ENCODE measurements at places on chromosomes 16 and 17. TPM values are rescaled to one million over a fixed set of nuclear protein-coding genes. Genes with fewer than 3 reads are reported as not detected.

The TANGO6 gene
- 22.3 TPM for total RNA-seq

DNA sequence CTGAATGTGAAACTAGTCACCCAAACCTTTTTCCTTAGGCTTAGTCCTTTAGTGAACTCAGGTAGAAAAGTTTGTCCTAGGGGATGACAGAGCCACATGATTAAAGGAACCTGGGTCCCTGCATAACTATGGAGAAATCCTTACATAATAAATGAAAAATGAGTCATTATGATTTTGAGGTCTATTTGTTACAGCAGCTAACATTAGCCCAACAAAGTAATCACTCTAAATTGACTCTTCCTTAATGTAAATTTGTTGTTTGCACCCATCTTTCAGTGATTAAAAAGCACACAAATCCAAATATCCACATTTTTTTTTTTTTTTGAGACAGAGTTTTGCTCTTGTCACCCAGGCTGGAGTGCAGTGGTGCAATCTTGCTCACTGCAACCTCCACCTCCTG, 32.0 kb downstream of the OGFOD1 start:
- DNase-seq = no peak

The G6PC1 gene
- total RNA-seq = not detected

DNA sequence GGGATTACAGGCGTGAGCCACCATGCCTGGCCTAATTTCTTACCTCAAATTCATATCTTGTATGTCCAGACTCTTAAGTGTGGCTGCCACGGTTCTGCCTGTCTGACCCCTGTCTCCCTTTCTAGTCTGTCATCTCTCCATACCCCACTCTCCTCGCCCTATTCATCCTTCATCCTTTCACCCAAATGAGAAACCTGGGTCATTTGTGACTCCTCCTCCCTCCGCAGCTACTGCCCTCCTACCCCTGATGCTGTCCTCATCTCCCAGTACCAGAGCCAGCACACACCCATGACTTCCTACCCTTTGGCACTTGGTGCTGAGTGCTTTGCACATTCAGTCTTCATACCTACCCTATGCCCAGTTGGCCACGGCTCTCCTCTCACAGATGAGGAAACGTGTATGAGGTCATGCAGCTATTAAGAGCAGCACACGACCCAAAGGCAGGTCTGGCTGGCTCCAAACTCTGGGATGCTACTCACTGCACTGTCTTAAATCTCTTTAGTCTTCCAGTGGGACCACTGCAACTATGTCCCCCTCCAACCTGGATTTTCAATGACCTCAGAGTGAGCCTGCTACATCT, 1.6 kb downstream of the SPATA32 start:
- no peak for DNase-seq

GRCh38 chr16:23948949-23949411, 113.2 kb downstream of the PRKCB start:
- DNase-seq = no peak

The MMP15 gene
- total RNA-seq = 8.0 TPM

The KRTAP2-1 gene
- not detected for total RNA-seq

DNA sequence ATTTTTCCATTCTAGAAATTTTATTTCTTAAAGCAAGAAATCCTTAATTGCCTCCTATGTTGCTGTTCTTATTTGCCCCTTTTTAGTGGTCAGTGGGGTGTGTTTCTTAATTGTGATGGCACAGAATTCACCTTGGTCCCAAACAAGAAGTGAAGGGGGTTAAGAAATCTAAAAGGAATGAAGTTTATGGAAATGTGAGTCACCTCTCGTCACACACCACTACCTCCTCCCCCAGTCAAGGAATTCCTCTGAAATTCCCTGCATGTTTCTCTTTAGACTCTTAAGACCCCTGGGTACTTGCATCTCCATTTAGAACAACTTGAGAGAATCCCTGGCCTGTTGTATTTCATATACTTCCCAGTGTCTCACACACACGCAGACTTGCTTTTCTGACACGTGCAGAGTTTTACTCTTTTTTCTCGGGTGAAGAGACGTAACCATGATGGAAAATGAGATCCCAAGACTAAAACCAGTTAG, 247.4 kb downstream of the PRKCA start:
- peak; percentile 94 for DNase-seq

DNA sequence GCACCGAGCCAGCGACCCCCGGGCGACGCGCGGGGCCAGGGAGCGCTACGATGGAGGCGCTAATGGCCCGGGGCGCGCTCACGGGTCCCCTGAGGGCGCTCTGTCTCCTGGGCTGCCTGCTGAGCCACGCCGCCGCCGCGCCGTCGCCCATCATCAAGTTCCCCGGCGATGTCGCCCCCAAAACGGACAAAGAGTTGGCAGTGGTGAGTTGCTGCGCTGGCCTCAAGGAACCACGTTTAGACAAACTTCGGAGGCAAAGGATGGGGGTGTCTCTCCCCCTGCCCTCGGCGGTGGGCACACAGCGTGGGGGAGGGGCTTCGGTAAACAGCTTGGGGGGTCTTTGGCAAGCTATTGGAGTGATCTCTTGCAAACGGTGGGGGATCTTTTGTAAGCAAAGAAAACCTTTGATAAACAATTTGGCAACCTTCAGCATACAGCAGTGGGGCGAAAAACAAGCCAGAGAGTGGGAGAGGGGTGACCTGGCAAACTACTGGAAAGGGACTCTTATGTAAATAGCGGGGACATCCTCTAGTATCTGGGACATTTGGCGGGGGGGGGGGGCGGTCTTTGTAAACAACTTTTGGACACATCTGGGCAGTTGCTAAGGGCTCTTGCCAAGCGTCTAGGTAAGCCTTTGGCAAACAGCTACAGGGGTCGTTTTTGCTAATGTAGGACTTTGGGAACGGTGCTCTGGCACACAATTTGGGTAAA, 587 bp downstream of the MMP2 start:
- no peak for DNase-seq

GRCh38 chr16:85541619-85541979, 71.5 kb upstream of the GSE1 start:
- no peak for DNase-seq

GRCh38 chr16:3573146-3573815, 3.9 kb downstream of the NLRC3 start:
- no peak for DNase-seq

The TBC1D26 gene
- total RNA-seq = not detected

The PPM1E gene
- 0.21 TPM for total RNA-seq

The HCRT gene
- total RNA-seq = not detected

GRCh38 chr16:67967958-67968399, 458 bp downstream of the SLC12A4 start:
- no peak for DNase-seq

- no peak for DNase-seq
Observed at GRCh38 chr16:10606607-10607006, 26.2 kb upstream of the EMP2 start.

The CMTM2 gene
- not detected for total RNA-seq

The KRT40 gene
- not detected for total RNA-seq

- DNase-seq = no peak
Observed at GRCh38 chr16:56457927-56458470, 6.6 kb downstream of the OGFOD1 start.

- DNase-seq = no peak
Observed at GRCh38 chr16:74500907-74501306, 79.6 kb upstream of the CLEC18B start.

- peak; percentile 49 for DNase-seq
Observed at GRCh38 chr17:63911657-63912100, 621 bp upstream of the CSHL1 start.

GRCh38 chr16:90077240-90077756, at the start of gene PRDM7:
TSS of gene PRDM7 (minus strand) at chr16:90077331. CDS start at chr16:90075910, 1,421 bp downstream.
- peak; percentile 88 for DNase-seq

Data from A172 (cell line).